ENCODE measurements at places on chromosomes 5 and 9.

GRCh38 chr9:79369676-79370075, 202.1 kb upstream of the TLE4 start:
- DNase-seq = no peak

GRCh38 chr5:44619875-44620610, 188.7 kb upstream of the MRPS30 start:
- DNase-seq = no peak

DNA sequence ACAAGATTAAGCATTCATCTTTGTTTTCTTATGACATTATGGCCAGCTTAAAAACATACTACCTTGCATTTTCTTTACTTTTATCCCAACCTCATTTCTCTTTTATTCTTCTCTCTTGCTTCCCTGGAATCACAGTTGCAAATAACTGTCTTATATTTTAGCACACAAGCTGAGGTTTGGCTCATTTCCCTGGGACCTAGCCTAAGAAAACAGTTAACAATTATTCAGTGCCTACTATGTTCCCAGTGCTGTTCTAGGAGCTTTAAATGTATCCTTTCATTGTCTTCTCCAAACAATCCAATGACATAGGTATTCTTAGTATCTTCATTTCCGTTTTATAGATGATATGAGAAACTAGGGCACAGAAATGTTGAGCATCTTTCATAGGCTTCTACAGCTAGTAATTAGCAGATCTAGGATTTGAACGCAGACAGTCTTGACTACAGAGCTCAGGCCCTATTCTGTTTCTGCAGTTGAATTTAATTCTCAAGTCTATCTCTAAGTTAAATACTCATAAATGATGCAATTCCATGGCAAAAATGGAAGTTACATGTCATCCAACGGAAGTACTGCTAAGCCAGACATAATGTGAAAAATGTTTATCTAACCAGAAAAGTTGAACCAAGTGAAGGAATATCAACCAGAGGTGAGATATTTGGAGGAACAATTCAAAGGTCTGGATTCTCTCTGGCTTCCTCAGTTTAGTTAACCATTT, 52.3 kb upstream of the MTAP start:
- no peak for DNase-seq

DNA sequence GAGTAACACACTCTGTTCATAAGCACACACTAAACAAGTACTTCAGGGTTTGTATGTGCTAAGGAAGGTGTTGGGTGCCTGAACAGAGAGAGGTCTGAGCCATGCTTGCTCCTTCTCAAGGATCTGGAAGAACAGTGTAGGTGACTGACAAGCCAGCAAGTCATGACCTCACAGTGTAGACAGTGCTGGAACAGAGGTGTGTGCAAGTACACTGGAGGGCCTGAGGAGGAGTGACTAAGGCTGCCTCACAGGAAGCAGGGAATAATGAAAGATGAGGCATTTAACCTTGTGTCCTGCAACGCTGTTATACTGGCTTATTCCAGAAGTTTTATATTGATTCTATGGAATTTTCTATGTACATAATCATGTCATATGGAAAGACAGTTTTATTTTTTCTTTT, 83.9 kb downstream of the TMEM174 start:
- DNase-seq = no peak

GRCh38 chr5:74122175-74122574, 496.2 kb downstream of the ARHGEF28 start:
- no peak for DNase-seq

DNA sequence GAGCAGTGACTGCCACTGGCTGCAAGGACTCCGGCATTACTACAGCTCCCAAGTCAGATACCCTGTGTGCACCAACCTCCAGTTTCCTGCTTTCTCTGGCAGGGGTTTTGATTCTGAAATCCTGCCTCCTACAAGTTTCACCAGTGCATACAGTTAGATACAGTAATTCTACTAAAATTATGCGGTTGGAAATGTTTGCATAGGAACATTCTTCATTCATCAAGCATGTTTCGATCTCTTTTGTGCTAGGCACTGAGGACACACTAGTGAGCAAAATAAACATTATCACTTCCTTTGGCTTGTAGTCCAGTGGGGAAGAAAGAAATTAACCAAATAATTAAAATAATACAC, 152.2 kb downstream of the TMEM167A start:
- no peak for DNase-seq

DNA sequence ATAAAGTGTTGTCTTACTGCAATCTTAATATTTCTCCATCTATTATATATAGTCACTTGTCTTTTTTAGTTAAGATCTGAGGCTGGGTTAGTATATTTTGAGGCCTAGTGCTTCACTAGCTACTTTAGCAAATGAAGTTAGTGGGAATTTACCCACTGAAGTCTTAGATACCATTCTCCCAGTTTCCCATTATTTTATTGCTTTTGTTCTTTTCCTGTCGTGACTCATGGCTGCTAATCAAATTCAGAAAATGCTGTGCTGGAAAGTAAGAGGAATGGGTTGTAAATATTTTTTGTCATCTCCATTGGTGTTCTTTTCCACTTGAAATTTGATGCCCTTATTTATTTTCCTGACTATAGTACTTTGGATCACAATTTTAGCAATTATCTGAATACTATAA, 14.2 kb downstream of the TCERG1 start:
- DNase-seq = no peak

GRCh38 chr5:91352831-91353695, 30.1 kb downstream of the ARRDC3 start:
- DNase-seq = no peak

DNA sequence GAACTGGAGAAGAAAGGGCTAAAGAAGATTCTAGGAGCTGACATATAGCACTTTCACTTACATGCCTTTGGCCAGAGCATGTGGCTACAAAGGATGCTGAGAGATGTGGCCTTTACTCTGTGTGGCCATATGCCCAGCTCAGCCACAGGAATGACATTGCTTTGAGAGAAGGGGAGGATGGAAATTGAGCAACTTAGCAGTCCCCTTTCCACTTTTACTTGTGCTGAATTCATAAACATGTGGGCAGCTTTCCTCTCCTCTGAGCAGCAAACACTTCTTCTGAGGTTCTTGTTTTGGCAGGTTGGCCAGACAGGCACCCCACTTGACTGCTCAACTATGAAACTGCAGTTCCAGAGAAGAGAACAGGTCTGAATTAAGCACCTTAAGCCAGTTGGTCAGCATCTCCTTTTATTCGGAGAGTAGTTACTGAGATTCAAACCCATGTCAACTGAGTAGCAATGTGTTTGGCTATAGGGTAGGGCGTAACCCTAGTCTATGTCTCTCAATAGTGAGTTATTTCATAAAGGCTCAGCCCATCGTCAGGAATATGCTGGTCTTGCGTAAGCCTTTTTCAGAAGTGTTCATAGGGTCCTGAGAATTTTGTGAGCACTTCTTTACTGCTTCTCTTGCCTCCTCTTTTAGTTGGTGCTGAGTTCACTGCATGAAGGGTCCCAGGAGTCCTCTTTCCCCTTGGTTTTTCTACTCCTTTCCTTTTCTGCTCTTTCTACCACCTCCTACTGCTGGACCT, 134.5 kb downstream of the PALM2AKAP2 start:
- peak; percentile 34 for DNase-seq

- DNase-seq = no peak
Observed at GRCh38 chr5:140025736-140026135, 17.4 kb downstream of the NRG2 start.

GRCh38 chr5:146836226-146836842, 42.2 kb downstream of the PPP2R2B start:
- no peak for DNase-seq

- no peak for DNase-seq
Observed at GRCh38 chr5:67065237-67065636, 131.4 kb downstream of the CD180 start.

DNA sequence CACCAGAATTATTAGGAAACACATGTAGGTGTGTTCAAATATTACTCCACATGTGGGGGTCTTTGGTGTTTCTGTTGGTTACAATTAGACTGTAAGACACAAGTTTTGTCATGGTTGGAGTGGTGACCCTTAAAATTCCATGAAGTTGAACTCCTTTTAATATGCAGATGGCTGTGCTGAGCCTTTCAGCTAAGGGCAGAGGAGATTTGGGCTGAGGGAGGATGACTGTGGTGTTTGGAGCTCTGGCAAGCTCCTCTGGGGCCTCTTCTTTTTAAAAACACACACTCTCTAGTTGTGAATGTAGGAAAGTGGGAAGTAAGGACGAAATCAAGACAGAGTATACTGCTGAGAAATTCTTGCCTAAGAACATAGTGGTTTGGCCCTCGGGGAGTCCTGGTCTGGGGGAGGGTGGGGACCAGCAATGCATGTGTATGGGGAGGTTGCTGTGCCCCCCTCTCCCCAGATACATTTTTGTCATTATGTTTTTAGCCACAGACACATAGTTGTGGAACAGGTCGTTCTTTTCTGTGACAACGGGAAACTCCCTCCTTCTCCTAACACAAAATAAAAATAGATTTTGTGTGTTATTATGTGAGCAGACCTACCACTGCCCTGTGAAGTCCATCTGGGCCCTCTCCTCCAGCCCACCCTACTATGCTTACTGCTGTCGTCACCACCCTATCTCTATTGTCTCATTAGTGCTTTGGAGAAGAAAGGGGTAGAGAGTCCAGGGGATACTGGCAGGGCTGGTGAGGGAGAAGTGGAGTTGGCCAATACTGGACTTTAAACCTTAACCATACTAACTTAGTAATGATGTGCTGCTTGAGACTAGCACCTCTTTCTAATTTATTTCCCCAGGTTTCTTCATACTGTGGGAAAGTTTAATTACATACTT, 10.0 kb downstream of the SMARCA2 start:
- DNase-seq = no peak

DNA sequence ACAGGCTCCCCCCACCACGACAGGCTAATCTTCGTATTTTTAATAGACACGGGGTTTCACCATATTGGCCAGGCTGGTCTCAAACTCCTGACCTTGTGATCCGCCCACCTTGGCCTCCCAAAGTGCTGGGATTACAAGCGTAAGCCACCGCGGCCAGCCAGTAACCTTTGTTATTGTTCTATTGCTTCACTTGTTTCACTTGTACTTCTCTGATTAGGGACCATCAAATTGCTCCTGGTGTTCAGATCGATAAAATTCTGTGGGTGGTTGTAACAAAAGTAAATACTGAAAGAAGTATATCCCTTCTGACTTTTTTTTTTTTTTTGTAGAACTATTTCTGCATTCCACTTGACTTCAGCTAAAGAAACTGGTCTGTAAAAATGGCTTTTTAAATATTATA, 445.5 kb upstream of the CDH10 start:
- DNase-seq = no peak

GRCh38 chr9:125977223-125977622, 230.1 kb downstream of the PBX3 start:
- no peak for DNase-seq

GRCh38 chr9:33415501-33416038, 13.2 kb upstream of the AQP7 start:
- peak; percentile 88 for DNase-seq

- DNase-seq = no peak
Observed at GRCh38 chr5:150035139-150035895, 34.8 kb downstream of the HMGXB3 start.
